ENCODE measurements at places on chromosomes 13 and 19.

DNA sequence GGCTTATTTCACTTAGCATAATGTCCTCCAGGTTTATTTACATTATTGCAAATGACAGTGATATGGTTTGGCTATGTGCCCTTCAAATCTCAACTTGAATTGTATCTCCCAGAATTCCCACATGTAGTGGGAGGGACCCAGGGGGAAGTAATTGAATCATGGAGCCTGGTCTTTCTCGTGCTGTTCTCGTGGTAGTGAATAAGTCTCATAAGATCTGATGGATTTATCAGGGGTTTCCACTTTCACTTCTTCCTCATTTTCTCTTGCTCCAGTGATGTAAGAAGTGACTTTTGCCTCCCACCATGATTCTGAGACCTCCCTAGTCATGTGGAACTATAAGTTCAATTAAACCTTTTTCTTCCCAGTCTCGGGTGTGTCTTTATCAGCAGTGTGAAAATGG, 109.6 kb downstream of the VWA8 start:
- no peak for DNase-seq

DNA sequence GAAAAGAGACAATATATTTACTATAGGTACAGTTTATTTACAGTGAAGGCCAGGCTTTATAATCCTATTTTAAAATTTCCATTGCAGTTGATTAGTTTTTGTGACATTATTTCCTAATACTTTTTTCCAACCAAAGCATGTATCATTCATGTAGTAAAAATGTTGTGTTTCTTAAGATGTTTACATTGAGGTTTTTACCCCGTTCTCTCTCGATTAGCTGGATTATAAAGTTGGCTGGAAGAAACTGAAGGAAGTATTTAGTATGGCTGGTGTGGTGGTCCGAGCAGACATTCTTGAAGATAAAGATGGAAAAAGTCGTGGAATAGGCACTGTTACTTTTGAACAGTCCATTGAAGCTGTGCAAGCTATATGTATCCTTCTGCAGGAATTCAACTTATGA, 21.2 kb downstream of the HNRNPM start:
- no peak for DNase-seq

DNA sequence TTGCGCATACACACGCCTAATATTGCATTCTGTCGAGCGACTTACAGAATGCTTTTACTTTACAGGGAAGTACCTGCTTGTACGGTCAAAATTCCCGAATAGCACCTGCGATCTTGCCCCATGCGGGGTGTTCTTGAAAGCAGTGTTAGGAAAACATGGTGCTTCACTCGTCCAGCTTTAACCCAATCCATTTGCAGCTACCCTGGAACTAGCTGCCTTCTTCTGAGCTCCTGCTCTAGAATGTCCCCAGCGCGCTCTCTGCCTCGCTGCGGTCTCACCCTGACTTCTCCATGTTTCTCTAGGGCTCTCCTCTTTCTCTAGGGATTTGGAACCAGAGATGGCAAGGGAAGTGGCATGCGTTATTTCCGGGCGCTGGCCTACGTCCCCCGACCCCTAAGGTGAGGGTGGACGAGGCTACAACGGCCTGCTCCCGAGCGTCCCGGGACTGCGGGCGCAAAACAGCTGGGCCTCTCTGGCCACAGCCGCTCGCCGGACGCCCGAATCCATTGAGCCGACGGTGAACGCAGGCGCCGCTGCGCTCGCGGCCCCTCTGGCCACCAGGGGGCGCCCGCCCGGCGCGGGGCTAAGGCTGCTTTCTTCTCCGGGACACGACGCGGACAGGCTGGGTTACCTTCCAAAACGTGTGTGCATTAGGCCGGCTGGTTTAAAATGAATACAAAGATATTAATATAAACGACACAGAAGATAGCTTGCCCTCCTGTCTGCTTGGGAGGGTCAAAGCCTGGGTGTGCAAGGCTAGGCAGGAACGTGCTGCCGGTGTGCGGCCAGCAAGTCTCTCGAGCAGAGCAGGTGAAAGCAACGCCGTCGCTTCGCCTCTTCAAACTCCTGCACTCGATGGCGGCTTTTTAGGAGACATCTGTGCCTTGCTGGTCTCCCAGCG, 1.8 kb upstream of the SPRY2 start:
- DNase-seq: no peak

DNA sequence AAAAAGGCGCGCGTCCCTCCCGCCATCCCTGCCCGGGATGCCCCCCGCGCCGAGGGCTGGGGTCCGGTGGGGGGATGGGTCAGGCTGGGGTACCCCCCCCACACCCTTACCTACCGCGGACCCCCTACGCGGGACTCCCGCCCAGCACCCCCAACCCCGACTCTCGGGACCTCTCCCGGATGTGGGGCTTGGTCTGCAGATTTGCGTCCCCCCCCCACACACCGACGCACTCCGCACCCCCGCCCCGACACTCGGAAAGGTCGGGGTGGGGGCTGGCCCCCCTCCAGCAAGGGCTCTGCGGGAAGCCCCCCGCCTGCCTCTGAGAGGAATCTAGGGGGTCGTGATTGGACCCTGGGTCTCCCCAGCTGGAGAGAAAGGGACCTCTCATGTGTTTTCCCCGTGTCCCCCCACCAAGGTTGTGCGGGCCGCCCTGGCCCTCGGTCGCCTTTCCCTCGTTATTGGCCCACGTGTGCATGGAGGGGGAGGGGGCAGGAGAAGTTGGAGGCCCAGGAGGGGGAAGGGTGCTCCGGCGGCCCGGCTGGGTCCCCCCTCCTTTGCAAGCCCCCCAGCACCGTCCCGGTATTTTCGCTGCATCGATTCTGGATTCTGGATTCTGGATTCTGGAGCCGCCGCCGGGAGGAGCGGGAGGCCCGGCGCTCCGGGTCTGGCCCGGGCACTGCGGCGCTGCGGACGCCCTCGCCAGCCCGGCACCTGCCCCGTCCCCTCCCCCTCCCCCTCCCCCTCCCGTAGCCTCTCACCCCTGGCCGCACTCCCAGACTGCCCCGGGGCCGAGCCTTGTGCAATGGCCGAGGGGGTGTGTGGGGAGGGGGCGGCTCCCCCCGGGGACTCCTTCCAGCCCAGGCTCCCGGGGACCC, 607 bp downstream of the NFIC start:
- DNase-seq: peak; percentile 60

Data from NCI-H446 (cell line).